ENCODE measurements at places on chromosomes 7 and 10.

DNA sequence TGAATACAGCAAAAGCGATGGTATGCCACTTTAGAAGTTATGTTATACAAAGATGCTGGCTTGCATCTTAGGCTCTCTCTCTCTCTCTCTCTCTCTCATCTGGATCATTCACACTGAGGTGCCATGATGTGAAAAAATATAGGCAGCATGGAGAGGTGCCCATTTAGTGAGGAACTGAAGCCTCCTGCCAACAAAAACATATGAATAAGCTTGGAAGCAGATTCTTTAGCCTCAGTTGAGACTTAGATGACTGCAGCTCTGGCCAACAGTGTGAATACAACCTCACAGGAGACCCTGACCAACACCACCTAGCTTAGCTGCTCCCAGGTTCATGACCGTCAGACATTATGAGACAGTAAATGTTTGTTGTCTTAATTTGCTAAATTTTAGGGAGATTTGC, 560.1 kb upstream of the LRRTM3 start:
- no peak for DNase-seq

DNA sequence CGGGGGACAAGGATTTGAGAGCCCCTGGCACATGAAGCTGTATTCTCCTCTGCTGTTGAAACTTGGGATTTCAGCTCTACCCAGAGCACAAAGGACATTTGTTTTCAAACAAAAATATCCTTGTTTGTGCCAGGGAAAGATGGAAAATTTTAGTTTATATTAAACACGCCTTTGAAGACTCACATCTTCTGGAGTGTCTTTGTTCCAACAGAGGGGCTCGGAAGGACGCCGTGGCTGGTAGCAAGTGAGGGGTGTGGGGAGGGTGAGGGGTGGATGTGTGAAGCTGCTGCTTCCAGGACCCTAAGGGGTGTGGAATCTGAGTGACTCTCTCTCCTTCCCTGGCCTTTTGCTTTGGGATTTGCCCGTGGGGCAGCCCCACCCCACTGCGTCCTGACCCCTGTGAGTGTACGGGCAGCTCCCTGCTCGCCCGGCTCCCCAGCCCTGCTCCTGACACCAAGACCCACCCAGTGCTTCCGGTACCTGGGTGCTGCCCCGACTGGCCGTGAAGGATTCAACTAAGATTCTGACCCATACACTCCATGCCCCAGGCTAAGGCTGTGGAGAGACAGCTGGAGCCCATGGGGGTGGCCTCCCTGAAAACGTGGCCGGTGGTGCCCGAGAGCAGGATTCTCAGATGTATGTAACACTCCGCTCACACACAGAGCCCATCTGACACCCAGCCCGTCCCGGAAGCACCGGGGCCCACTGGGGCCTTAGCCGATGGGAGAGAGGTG, 59.6 kb downstream of the ZRANB1 start:
- no peak for DNase-seq

GRCh38 chr7:2279896-2280295, 34.3 kb downstream of the SNX8 start:
- no peak for DNase-seq

DNA sequence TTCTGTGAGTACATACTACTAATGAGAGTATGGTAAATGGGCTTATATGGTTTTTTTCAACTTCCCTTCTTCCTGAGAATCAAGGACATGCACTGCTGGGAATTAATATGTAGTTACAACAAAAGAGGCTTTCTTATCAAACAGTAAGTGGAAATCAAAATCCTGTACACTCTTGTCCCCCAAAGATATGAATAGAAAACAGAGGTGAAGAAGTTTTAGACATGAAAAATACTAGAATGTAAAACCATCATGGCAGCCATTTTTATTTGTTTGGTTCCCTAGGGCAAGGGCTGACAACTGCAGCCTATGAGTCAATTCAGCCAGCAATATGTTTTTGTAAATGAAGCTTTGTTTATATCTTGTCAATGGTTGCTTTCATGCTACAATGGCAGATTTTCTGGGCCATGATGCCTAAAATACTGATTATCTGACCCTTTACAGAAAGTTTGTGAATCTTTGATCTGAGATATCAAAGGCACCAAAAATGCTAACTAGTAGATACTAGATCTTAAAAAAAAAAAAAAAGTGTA, 422.4 kb downstream of the PARD3 start:
- no peak for DNase-seq

GRCh38 chr7:96832092-96832662, 122.5 kb upstream of the SEM1 start:
- DNase-seq, result no peak

DNA sequence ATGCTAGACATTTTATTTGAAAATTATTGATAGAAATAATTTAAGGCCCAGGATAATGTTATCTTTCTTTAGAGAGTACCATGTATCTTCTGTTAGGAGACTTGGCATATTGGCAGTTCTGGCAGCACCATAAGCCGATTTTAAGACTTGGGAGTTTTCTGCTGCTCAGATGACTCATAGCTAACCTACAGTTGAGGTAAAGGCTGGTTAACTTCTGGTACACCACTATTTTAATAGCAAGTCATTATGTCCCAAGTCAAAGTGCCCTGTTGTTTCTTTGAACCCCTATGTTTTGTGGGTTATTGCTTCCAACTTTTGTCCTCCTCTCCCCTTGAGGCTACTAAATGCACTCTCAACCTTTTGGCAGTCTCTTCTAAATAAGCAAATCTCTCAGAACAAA, 25.2 kb downstream of the ATRNL1 start:
- DNase-seq, result no peak

DNA sequence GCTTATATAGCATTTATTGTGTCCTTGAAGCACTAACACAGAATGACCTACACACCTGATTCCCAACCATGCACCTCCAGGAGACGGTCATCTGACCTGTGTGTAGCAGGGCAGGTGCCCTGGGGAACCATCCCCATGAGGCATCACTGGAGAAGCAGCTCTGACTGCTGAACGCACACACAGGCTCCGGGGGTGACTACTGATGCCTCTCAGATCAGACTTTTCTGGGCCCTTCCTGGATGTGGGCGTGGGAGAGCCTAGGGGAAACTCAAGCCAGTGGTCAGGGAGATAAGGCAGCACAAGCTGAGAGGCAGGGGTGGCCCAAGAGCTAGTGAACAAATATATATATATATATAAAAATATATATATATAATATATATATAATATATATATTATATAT, 37.6 kb downstream of the CPXM2 start:
- no peak for DNase-seq

- DNase-seq, result no peak
Measured at GRCh38 chr10:30579574-30579973, 50.0 kb downstream of the LYZL2 start.

GRCh38 chr7:104252409-104253134, 44.8 kb upstream of the ORC5 start:
- no peak for DNase-seq

GRCh38 chr7:30119890-30120577, 14.8 kb upstream of the MTURN start:
- DNase-seq, result no peak

DNA sequence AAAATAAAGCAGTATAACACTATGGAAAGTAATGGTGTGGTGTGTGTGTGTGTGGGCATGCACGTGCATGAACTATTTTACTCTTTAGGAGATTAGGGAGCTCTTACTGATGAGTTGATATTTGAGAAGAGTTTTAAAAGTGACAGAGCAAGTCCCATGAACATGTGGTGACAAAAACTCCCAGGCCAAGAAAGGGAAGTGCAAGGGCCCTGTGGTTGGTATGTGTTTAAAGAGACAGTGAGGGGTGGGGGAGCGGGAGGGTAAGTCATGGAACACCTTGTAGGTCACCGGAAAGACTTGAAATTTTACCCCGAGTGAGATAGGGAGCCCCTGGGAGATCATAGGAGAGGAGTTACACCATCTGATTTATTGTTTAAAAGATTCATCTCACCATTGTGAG, 63.3 kb downstream of the AKR1B1 start:
- no peak for DNase-seq

DNA sequence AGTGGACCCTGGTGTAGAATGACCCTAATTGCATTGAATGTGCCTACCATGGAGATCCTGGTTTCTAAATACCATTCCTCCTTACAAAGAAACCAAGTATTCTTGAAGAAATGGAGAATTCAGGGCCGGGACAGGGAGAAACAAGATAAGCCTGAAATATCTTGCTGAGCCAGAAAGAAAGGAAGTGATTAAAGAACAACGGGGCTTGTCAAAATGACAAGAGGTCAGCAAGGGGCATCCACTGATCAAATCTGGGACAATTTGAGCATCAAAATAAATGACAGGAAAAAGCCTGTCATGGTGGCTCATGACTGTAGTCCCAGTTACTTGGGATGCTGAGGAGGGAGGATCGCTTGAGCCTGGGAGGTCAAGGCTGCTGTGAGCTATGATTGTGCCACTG, 8.1 kb downstream of the ABHD11 start:
- no peak for DNase-seq

DNA sequence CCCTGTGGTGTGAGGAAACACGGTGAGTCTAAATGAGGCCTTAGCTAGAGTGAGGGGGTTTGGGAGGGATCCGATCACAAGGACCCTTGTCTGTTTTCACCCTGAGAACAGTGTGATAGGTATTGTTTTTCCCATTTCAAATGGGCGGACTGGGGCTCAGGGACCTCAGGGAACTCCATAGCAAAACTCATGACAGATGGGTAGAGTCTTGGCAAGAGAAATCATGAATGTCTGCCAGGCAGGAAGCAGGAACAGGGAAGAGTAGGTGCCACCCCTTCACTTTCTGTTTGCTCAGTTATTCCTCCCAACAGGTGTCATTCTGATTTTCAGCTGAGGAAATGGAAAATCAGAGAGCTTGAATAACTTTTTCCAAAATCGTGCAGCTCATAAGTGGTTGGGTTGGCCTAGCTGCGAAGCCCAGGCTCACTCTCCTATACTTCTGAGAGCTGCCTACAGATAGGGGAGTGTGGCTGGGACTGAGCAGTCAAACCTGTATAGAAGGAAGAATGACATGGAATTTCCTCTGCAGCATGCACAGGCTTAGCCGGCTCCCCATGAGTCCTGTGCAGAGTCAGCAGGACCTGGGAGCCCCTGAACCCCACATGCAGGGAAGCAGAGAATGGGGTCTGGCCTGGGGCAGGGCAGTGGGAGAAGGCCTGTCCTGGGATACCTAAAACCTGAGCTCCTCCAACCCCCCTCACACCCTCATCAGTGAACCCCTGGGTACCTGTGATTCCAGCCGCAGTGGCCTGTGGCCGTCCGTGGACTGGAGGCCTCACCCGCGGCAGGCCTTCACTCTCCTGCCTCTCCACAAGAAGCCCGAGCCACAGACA, 17.6 kb upstream of the C10orf105 start:
- DNase-seq, result no peak

DNA sequence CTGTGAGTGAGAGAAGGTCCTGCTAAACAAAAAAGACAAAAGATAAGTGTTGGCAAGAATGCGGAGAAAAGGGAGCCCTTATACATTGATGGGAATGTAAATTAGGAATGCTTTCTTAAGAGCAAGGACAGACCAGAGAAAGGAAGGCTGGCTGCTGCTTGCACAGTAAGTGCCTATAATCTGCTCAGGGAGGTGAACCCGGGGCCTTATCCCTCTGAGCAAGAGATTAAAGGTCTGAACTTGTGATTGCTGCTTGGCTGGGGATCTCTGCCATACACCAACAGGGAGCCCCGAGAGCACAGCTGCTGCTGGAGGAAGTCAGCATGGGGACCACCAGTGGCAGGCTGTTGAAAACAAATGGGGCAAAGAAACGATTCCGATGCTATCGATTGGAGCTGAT, 32.0 kb upstream of the CRTAC1 start:
- no peak for DNase-seq

GRCh38 chr10:88041243-88042159, 178.1 kb downstream of the PTEN start:
- DNase-seq, result no peak

DNA sequence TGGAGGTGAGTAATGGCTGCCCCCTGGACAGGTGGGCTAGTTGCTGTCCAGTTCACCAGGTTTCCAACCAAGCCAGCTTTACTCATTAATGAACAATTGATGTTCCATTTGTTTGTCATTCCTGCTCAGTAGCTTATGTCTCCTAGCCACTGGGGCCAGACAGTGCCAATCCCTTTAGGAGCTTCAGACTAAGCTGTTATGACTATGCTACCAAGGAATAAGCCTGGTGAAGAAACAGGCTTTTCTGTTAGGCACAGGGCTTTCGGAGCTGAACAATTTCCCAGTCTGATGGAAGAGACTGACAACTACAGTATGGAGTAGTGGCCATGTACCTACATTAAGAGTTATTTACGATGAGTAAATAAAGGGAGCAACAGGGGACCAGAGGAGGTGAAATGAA, 2.1 kb upstream of the FMC1 start:
- DNase-seq, result no peak

GRCh38 chr7:151142686-151143040, 24.8 kb downstream of the GBX1 start:
- DNase-seq, result no peak

DNA sequence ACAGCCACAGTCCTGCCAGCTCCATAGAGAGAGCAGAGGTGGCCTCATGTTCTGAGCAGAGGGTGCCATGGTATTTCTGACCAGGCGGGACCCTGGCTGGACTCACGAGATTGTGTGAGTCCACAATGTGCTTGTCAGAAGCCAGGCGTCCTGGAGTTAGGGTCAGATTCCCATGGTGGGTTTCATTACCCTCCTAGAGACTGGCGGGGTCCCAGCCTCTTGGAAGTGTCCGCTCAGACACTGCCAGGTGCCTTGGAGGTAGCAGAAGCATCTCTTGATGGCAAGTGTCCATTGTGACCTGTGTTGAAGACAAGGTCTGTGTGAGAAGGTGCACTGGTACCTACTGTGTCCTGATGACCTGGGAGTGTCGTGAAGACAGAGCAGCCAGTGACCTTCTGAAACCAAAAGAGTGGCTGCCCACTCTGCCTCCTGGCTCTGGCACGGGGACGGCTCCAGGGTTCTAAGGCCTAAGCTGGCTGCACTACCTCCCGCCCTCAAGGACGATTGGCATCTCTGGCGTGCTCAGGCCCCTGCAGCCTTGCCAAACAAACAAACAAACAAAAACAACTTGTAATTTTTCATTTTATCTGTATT, 56.8 kb downstream of the MGMT start:
- DNase-seq, result no peak

DNA sequence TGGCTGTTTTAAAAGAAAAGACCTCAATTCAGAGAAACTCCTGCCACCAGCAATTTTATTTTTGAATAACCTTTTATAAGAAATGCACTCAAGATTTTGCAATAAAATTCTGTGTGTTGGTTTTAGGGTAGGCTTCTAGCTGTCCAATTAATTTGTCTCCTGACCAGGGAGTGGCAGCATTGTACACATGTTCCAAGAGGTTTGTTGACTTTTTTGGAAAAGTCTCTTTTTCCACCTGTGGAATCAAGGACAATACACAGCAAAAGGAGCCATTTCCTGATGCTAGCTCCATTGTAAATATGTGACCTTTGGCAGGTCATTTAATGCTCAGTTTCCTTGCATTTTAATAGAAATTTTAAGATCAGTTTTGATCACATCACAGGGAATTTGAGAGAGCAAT, 1.8 kb downstream of the GIMAP5 start:
- DNase-seq, result no peak

GRCh38 chr7:135407884-135408283, 102.0 kb downstream of the CNOT4 start:
- DNase-seq, result no peak

Data from pulmonary artery endothelial cell (primary cell).